ENCODE measurements at places on chromosomes 3 and 15. TPM values are rescaled to one million over a fixed set of nuclear protein-coding genes. Genes with fewer than 3 reads are reported as not detected.

TSC22D2 gene
- polyA plus RNA-seq = 16.3 TPM

- DNase-seq = no peak
Measured at GRCh38 chr15:49380912-49381311, 42.1 kb upstream of the FGF7 start.

SLC35A5 gene
- 25.0 TPM for polyA plus RNA-seq

- DNase-seq = no peak
Measured at GRCh38 chr15:51071578-51071977, 23.1 kb downstream of the TNFAIP8L3 start.

PROK2 gene
- polyA plus RNA-seq = 0.15 TPM

TMEM207 gene
- polyA plus RNA-seq = not detected

DNA sequence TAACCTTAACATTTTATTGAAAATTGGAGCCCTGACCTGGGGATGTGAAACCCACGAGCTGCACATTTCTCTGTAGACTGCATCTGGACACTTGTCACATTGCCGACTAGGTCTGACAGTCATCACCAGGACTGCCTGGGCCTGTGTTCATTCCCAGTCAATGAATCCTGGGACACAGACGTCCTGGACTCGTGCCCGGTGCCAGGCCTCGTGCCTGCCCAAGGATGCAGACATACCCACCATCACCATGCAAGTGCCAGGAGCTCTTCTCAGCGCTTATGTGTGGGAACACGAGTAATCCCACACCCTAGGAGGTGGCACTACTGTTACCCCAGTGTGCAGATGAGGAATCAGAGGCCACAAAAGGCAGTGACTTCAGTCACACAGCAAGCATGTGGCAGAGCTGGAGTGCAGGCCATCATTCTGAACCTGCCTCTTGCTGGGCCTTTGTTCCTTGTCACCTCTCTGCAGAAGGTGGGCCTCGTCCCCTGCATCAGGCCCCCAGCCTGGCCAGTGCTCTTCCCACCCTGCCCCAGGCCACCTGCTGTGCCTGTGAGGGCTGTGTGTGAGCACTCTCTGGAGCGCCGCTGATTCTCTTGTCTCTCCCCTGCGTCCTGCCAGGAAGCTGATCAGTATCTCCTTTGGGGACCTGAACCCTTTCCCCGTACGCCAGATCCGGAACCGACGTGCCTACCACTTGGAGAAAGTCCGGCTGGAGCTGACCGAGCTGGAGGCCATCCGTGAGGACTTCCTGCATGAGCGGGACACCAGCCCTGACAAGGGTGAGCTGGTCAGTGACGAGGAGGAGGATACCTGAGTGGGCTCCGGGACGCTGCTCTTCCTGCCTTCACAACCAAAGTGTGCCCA lies 58.5 kb downstream of the ADAMTS7 start:
- DNase-seq = no peak

- no peak for DNase-seq
Measured at GRCh38 chr3:124684459-124684858, 45.8 kb upstream of the UMPS start.

TMC3 gene
- 0.62 TPM for polyA plus RNA-seq

HRG gene
- polyA plus RNA-seq = 0.46 TPM

DNA sequence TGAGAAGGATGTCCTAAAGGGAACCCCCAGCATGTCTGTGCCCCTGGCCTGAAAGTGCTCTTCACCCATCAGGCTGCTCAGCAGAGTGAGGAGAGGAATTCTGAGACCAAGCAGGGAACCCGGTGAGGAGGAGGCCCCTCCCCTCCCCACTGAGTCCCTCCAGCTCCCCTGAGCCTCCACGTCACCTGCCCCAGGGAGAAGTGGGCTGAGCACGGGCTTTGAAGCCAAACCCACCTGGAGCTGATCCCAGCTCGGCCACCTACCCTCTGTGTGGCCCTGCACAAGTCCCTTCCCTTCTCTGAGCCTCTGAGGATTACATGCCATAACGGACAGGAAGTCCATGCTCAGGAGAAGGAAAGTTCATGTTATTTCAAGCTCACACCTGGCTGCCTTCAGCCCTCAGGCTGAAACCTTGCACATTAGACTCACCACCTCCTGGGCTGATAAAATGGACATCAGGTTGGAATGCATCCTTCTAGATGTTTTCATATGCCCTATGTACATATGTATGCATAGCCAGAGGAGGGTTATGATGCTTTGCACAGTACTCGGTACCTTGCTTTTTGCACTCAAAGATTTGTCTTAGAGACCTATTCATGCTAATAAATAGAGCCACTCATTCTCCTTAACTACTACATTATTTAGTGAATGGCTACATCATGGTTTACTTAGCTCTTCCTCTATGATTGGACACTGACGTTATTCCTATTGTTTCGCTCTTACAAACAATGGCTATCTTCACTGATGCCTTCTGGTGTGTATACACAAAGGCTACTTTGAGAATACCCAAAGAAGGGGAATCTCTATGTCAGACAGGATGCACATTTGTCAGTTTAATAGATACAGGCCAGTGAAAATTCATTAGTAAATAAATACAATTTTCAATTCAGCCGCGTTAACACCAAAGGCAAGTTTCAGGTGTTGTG lies 31.6 kb upstream of the GATA2 start:
- no peak for DNase-seq

DNA sequence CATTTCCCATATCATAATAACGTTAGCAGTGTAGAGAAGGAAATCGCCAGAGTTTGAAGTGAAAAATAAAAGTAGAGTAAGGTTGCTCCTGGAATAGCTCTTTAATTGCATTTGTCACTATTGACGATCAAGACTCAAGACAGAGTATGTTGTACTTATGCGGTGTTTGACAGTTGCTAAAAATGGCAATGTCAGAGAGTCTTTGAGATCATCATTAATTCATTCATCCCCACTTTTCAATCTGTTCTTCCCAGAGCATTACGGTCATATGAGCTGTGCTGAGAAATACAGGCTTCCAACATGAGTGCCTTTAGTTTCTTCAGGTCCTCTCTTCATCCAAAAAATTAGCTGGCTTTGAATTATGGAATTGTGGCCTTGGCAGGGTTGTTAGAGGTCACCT lies 173.8 kb upstream of the CHRM5 start:
- DNase-seq = no peak

CHL1 gene
- polyA plus RNA-seq = 10.7 TPM

DNA sequence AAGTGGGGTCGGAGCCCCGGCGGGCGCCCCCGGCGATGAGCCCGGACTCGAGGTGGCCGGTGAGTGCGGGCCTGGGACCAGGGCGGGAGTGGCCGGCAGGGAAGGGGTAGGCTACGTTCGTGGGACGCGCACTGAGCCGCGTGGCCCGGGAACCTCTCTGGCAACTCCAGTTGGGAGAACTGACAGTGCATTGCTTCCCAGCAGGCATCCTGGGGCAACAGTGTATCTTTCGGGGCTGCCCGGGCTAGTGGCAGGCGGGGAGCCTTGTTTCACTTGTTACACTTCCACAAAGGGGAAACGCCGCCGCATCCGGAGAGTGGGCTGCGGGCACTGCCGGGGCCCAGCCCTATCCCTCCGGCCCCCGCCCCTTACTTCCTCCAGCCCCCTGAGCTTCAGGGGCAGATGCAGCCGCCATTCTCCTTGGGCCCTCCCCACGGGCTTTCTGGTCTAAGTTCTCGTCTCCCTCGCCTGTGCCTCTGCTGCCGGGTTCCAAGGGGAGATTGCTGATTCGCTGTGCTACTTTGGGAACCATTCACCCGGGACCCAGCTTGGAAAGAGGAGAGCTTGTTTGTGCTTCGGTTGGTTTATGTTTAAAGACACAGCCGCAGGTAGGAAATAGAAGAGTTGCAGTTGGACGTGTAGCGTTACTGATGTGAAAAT lies 675 bp downstream of the BRPF1 start:
- no peak for DNase-seq

ZNF660 gene
- polyA plus RNA-seq = 1.9 TPM

DNA sequence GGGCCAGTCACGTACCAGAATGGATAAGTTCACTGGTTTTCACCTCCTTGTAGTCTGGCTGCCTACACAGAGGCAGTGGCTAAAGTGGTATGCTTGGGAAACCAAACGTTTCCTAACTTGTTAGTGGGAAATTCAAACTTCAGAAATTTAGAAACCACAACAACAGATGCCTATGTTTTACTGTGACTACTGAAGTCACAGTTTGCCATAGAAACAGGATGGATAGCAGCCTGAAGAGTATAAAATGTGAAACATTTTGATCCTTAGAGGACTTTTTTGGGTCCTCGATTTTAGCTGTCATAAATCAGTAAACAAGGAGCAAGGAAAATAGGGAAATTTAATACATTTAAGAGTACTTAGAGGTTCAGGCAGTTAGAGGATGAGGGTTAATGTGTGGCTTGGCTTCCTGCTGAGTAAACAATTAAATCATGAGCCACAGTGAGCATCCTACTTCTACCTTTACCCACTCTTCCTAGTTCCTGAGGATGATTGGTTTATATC lies 48.6 kb downstream of the CMSS1 start:
- DNase-seq = no peak

DNA sequence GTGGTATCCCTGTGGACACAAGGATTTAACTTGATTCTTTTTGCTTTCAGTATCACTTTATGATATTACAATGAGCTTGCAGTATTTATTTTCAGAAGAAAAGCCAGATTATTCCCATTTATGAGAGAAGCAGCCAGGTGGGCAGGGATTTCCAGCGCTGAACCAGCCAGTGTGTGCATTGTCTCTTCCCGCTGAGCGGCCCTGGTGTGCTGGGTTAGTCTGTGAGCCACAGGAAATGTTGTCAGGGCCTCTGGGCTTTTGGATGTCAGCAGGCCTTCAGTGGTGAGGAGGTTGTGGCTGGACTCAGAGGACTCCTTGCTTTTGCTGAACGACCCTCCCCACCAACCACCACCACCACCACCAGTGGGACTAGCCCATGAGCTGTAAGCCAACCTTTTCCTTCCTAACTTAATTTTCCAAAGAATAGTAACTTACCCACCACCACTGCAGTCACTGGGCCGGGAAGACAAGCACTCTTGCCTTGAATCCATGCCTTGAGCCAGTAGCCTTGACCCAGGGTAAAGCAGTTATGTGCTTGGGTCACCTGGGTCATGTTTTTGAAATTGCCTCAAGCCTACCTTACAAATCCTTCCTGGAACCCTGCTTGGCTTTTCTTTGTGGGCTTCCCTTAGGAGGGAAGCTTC lies 33.1 kb downstream of the FLNB start:
- no peak for DNase-seq

DNA sequence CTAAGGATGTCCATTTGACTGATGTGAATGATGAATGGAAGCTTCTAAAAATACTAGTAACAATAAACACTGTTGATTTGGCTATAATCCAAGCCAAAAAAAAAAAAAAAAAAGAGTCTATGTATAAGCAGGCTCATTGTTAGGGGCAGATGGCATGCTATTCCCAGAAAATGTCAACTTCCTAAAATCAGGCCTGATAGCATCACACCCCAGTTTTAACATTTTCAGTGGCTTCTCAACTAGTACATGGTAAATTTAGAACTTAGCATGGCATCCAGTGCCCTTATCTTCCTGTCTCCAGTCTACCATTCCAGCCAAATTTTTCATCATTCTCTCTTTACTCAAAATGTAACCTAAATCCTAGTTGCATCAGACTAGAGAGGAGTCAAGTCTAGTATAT lies 288.2 kb upstream of the ZNF385D start:
- no peak for DNase-seq

GRCh38 chr15:94064676-94065313 lies 166.6 kb upstream of the MCTP2 start:
- DNase-seq = no peak

DNA sequence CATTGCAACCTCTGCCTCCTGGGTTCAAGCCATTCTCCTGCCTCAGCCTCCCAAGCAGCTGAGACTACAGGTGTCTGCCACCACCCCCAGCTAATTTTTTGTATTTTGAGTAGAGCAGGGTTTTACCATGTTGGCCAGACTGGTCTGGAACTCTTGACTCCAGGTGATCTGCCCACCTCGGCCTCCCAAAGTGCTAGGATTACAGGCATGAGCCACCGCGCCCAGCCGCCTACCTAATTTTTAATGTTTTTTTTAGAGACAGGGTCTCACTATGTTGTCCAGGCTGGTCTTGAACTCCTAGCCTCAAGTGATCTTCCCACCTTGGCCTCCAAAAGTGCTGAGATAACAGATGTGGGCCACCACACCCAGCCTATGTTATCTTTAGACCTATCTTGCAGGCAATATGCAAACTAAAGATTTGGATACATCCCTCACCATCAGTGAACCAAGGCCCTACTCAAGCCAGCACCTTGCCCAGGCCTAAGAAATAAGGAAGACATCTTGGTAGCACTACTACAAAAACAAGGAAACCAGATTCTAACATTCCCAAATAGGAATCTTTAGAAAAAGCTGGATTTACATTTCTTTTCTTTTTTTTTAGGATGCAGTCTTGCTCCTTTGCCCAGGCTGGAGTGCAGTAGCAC lies 6.3 kb upstream of the GMPPB start:
- DNase-seq = no peak

GRCh38 chr15:90072978-90073640 lies 29.2 kb downstream of the IDH2 start:
- no peak for DNase-seq

DNA sequence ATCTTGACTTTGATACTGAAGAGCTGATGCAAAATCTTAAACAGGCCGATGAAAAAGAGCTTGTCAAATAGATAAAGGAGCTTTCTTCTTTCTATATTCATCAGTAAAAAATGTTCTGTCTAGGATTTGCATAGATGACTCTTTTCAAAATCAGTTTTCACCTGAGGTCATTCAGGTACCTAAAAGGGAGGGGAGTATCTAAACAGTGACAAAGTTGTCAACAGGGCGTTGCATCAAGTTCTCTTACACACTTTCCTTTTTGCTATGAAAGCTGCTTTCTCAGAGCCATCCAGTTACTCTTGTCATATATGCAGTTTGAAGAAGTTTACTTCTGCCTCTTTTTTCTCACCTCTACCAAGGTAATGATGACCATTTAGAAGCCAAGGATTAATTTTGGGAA lies 60.0 kb downstream of the AKAP13 start:
- DNase-seq = no peak

DNA sequence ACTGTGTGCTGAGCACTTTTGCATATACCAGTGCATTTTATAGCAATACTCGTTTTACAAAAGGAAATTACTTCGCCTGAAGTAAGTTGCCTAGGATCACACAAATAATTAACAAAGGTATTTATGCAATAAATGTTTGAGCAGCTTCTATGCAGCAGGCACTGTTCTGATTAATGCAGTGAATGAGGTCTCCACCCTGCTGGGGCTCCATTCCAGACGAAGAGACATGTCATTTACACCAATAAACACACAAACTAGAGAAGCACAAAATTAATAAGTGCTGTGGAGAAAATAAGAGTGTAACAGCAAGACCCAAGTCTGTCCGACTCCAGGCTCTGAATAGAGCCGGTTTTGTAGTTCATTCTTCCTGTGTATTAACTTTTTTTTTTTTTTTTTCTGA lies 17.5 kb downstream of the NOX5 start:
- DNase-seq = no peak

- DNase-seq = no peak
Measured at GRCh38 chr3:45907769-45908705, 21.7 kb downstream of the CCR9 start.

RARRES1 gene
- 67.0 TPM for polyA plus RNA-seq

ACTRT3 gene
- polyA plus RNA-seq = 2.4 TPM

DNA sequence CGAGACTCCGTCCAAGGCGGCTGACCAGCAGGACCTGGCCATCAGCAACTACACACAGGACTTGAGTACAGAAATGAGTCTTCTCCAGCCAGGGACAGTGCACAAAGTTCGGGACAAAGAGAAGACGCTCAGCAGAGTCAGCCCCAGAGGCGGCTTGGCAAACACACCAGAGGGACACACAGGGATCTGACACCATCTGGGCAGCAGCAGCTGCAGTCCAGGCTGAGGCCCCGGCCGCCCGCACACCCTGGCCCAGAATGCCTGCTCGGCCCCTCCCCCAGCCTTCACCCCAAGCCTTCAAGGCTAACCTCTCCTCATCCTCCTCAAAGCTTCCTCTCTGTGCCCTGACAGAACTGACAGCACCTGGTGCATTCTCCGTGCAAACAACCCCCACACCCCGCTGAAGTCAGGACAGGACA lies 61.1 kb downstream of the XXYLT1 start:
- no peak for DNase-seq

FAM98B gene
- polyA plus RNA-seq = 13.4 TPM

All from urinary bladder (tissue), 4 donors.